ENCODE measurements at places on chromosomes 5 and 9.

DNA sequence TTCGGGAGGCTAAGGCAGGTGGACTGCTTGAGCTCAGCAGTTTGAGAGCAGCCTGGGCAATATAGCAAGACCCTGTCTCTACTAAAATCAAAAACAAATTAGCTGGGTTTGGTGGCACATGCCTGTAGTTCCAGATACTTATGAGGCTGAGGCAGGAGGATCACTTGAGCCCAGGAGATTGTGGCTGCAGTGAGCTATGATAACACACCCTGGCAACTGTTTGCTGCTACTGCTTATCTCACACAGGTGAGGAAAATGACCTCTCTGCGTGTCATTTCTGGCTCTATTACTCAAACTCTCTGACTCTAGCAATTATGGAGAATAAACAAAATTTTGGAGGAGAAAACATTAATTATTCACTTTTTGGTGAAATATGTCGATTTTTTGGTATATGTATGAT is 45.3 kb upstream of the TMC1 start:
- DNase-seq: no peak

GRCh38 chr5:150505041-150505511 is 2.9 kb upstream of the NDST1 start:
- no peak for DNase-seq

- no peak for DNase-seq
Measured at GRCh38 chr5:57950616-57951228, 468.1 kb upstream of the ACTBL2 start.

DNA sequence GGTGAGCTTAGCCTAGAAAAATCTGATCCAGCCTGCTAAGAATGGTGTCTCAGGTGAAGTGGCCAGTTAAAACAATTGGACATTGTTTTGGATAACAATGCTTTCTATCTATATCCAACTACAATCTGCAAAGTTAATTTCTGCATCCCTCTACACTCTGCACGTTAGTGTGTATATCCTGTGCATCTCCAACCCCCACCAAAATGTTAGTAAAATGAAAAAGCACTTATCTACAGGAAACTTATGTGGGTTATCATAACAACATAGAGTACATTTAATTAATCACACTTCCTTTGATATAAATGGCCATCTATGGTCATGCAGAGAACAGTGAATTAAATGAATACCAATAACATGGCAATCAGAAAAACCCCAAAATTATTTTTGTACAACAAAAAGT is 158.7 kb downstream of the NFIB start:
- no peak for DNase-seq

DNA sequence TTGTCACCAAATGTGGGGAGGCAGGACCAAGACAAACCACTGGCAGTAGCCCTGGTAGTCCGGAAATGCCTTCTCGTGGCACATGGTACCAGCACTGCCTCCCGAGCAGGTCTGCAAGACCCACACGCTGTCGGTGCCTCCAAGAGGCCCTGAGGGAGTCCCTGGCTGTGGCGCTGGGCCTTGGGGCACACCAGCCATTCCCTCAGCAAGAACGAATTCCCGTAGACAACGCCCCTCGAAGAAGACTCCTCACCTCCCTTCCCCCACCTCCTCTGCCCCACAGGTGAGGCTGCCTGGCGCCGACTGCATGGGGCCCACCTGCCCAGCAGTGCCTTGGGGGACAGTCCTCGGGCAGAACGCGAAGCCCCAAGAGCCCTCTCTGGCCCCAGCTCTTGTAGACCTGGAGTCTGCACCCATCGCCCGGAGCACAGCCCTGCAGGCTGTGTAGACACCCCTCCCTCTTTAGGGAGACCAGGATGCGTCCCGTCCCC is 56.0 kb downstream of the EXD3 start:
- DNase-seq: no peak

DNA sequence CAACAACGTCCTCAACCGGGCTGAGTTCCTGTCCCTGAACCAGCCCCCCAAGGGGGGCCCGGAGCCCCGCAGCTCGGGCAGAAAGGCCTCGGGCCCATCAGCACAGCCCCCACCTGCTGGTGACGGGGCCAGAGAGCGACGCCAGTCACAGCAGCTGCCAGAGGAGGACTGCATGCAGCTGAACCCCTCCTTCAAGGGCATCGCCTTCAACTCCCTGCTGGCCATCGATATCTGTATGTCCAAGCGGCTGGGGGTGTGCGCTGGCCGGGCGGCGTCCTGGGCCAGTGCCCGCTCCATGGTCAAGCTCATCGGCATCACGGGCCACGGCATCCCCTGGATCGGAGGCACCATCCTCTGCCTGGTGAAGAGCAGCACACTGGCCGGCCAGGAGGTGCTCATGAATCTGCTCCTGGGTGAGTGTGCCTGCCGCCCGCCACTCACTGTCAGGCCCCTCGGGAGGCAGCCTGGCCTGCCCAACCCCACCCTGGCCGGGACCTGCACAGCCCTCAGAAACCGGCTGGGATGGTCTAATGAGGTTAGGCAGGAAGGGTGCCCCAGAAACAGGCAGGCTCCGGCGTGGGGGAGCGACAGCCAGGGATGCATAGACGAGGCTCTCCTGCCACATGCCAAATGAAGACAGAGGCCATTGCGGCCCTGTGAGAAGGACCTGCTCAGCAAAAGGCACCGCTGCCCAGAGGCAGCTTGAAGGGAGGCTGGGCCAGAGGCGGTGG is 678 bp downstream of the PLPP7 start:
- DNase-seq: peak; percentile 29

- DNase-seq: no peak
Measured at GRCh38 chr5:130616161-130616560, 548.9 kb downstream of the HINT1 start.

DNA sequence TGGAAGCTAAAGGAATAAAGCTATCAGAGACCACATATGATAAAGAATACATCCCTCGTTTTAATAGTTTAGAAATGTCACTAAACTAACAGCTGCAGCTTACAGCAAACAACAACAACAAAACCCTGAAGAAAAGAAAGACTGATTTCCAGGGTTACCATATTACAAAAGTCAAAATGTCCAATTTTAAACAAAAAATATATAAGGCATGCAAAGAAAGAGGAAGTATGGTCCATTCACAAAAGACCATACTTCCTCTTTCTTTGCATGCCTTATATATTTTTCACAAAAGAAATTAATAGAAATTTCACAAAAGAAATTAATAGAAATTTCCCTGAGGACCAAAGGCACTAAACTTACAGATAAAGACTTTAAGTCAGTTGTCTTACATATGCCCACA is 354.2 kb downstream of the ARL15 start:
- DNase-seq: no peak

- no peak for DNase-seq
Measured at GRCh38 chr5:112584781-112585180, 152.9 kb upstream of the APC start.

DNA sequence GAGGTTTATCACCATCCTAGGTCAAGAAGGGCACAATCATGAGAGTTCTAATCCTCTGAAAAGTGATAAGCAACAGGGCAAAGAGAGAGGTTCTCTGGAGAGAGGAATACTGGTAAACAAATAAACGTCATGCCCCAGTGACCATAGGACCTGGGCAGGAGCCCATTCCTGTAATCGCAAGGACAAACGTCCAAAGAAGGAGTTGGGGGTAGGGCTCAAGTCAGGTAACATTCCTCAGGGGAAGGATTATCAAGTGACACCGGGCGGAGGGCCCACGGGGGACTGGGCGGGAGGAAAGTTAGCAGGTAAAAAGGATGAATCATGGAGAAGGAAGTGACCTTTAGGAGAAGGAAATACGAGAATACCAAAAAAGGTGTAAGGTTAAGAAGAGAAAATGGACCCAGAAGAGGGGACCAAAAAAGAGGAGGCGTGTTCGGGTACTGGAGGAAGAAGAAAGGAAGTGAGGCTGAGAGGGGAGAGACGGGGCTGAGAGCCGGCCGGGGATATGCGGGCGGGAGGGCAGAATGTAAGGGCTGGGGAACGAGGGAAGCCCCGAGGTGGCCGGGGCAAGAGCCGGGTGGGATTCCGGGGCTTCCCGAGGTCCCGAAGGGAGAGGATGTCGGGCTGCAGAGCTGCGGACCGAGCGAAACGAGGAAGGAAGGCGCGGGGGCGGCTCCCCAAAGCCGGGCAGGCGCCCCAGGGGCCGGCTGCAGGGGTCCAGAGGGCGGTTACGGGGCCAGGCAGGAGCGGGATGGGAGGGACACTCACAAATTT is 583 bp downstream of the DIAPH1 start:
- no peak for DNase-seq

DNA sequence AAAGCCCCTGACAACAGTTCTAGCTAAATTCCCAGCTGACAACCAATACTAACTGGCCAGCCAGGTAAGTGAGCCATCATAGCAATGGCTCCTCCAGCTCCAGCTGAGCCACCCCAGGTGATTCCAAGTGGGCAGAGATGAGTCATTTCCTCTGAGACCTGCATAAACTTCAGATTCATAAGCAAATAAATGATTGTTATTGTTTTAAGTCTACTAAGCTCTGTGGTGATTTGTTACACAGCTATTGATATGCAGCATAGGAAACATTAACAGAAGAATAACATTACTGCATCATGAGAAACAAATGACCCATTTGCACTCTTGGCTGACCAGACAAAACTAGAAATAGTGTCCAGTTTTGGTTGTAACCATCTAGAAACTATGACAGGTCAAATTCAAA is 60.3 kb downstream of the TTC39B start:
- no peak for DNase-seq

GRCh38 chr5:161934486-161934885 is 86.6 kb downstream of the GABRA1 start:
- DNase-seq: no peak

GRCh38 chr5:3043600-3043999 is 292.1 kb upstream of the IRX2 start:
- no peak for DNase-seq

GRCh38 chr5:141192110-141192725 is at the start of gene PCDHB10:
TSS of gene PCDHB10 (plus strand) at chr5:141192353. CDS start at chr5:141192553, 200 bp downstream.
- no peak for DNase-seq

DNA sequence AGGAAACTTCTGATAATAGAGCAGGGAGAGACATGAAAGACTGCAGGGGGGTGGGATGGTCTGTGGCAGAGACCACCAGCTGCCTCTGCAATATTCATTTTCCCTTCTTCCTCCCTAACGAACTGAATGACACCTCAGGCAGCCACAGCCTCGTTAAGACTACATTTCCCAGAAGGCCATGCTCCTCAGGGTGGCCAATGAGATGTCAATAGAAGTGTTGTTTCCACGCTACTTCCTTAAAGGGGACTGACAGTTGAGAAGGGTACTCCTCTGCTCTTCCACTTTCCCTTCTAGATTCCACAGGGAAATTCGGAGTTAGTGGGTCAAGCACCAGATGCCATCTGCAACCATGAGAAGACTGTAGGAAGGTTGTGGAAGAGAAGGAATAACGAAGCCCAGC is 52.0 kb upstream of the DAPK1 start:
- no peak for DNase-seq

DNA sequence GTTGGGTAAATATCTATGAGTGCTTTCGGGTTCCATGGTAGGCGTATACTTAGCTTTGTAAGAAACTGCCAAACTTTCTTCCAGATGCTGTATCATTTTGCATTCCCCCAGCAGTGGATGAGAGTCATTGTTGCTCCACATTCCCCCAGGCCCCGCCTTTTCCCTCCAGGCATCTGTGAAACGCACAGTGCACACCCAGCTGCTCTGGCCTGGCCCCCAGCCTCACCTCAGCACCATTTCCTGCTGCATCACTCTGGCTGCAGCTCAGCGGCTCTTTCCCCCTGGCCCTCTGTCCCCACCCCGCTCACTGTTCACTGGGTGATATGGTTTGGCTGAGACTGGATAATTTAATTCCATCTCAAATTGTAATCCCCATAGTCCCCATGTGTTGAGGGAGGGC is 76.6 kb upstream of the SPTLC1 start:
- DNase-seq: peak; percentile 58

GRCh38 chr9:28961623-28962022 is 1388.3 kb upstream of the C9orf72 start:
- no peak for DNase-seq

DNA sequence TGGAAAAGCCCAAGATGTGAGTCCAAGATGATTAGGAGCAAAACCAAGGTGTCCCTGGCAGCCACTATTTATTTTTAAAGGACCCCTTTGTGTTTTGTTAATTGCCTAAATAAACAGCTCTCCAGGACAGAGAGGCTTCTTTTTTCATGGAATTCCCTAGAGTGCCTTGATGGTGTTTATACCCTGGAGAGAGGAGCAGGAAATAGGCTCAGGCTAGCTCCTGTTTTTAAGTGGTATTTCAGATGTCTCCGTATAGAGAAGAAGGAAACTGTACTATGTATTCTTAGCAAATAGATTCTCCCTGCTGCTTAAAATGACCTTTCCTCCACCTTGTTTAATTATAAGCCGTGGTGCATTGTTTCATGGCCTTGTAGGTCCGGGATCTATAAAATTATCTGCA is 292.4 kb downstream of the CD180 start:
- DNase-seq: no peak

DNA sequence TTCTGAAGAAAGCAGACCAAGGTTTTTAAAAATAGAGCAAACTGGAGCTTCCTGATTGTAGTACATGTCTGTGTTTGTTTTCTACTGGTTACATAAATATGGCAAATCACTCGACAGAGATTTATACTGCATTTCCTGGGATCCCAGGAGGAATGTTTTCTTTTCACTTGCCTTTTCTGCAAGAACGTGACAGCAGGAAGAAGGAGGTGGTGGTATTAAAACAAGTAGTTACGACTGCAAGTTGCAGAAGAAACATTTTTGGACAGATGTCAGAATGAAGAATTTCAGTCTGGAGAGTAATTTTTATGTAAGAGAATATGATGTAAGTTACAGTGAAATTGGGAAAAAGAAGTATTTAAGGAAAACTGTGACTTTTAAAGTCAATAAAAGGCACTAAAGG is 253.7 kb upstream of the NFIL3 start:
- DNase-seq: no peak

GRCh38 chr5:131064669-131065371 is 100.2 kb downstream of the HINT1 start:
- no peak for DNase-seq

DNA sequence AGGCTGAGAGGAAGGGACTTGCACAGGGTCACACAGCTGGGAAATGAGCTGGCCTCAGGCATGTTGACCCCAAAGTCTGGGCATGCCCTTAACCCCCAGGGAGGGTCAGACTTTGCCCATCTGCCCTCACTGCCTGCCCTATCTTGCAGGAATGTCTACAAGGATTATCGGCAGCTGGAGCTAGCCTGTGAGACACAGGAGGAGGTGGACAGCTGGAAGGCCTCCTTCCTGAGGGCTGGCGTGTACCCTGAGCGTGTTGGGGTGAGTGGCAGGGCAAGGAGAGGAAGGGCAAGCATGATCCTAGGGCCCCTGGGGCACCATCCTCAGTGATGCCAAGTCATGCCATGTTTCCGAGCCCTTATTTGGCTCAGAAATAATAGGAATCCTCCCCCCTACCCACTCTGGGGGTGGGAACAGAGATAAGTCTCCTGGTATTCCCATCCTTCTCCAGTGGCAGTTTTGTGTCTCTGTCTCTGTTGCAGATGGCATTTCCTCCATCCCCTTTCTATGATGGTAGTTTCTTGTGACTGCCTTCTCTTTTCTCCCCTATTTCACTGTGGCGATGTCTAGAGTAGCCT is 28.5 kb downstream of the GOLGA2 start:
- no peak for DNase-seq

All from fibroblast of gingiva (primary cell).